GM23248 (cell line): ENCODE measurements at places on chromosomes 3 and 15. TPM values are rescaled to one million over a fixed set of nuclear protein-coding genes. Genes with fewer than 3 reads are reported as not detected.
A peak's percentile ranks its signal among the peaks of the same experiment; 100 is the strongest.

Gene GOLGA8S
- total RNA-seq: 0.11 and 0.13 TPM in 2 replicates

Gene PLA1A
- not detected in 2 replicates for total RNA-seq

Gene CD276
- total RNA-seq: 94.6 and 102 TPM in 2 replicates

Gene SLC6A11
- not detected in 2 replicates for total RNA-seq

Gene GOLGA8N
- 0.63 and 0.65 TPM in 2 replicates for total RNA-seq

DNA sequence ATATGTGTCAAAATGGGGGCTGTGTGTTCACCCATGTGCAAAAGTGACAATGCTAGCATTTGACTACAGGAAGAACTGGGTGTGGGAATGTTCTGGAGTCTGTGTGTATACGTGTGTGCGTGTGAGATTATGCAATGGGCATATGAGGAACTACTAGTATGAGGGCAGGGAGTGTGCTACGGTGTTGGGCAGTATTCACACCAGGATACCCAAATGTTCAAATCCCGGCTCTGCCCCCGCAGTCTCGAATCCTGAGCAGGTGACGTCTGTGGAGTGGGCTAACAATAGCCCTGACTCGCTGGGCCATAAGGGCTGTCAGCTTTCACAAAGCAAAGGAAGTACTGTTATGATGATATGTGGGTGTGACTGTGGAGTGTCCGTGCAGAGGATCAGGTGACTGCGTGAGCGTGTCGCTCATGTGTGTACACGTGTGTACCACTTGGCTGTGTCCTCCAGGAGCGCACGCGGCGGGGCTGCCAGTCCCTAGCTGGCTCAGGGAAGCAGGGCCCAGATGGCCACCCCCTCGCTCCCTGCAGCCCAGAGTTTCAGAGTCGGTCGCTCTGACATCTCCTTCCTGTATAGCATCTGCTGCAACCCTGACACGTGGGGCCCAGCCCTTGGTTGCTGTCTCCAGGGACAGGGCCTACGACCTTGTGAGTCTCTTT lies 27.2 kb downstream of the IQSEC1 start:
- H3K4me1 ChIP-seq: no peaks in the 10 kb centered on the region
- no peak for DNase-seq
- peaks cover 3% of the 10 kb centered on the region; the same call in 1 of the 2 replicates for H3K27me3 ChIP-seq
- no peaks in the 10 kb centered on the region for H3K36me3 ChIP-seq
- no peak overlapping the region for H3K27ac ChIP-seq
- no peak overlapping the region for H3K4me3 ChIP-seq

DNA sequence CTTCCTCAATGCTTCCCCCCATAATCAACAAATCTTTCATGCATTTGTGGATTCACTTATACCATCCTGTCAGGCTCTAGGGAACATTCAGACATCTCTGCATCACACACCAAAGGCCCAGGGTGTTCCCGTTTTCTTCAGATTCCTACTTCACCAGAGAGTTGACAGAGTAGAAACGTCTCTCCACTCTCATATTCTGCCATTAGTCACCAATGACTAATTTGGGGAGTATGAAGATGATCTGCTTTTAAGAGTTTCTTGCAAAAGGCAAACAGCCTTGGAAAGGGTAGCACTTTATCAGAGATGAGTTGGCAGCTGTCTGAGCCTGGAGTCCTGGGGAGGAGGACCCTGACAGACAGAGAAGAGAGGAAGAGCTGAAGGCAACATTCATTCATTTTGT lies 55.8 kb upstream of the DGKG start:
- no peak overlapping the region for H3K4me3 ChIP-seq
- H3K36me3 ChIP-seq: no peaks in the 10 kb centered on the region
- peak; percentile 91 for DNase-seq
- H3K4me1 ChIP-seq: peaks cover 34% of the 10 kb centered on the region
- peak overlapping the region; percentile 38 for H3K27ac ChIP-seq

DNA sequence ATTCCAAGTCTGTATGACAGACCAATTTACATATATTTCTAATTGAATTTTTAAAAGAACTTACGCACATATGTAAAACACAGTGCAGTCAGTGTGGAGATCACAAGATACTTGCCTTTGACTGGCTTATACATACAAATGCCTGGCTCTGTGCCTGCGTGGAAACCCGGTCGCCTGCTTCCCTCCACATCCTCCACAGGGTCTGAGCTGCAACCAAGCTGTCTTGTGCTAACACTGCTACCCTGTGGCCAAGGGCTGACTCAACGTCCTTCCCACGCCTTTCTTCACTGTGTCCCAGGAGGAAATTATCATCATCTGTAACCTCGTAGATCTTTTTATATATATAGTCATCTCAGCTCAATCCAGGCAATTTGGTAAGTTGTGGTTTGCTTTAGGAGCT lies 117.0 kb downstream of the WNT7A start:
- no peaks in the 10 kb centered on the region for H3K27me3 ChIP-seq
- no peak overlapping the region for H3K4me3 ChIP-seq
- no peaks in the 10 kb centered on the region for H3K4me1 ChIP-seq
- DNase-seq: no peak

GRCh38 chr15:49154799-49155109 lies 645 bp downstream of the COPS2 start:
- H3K27ac ChIP-seq: peak overlapping the region; percentile 91
- H3K4me1 ChIP-seq: peaks cover 39% of the 10 kb centered on the region
- H3K27me3 ChIP-seq: no peaks in the 10 kb centered on the region
- DNase-seq: no peak

DNA sequence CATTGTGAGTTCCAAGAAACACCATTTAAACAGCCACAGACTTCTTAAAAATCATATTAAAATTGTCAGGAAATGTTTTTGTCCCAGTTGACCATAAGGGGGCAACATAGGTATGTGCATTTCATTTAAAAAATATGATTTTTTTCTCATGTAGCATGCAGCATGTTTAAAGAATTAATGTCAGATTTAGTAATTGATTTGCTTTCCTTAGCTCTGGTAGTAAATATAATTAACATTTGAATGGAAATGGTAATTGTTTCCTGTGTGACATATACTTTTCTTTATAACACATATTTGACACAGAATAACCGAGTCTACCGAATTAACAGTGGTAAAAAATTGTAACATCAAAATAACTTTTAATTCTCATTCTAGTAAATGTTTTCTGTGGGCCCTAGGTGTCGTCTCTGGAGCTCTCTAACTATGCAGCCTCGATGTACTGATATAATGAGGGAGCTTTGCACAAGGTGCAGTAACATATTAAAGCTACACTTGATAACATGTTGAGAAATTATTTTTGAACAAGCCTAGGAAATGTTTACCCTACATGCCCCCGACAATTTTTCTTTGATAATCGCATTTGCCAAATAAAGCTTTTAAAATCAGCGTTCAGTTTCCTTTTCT lies 34.9 kb downstream of the NXPE3 start:
- DNase-seq: peak; percentile 60
- H3K4me1 ChIP-seq: peaks cover 17% of the 10 kb centered on the region
- H3K36me3 ChIP-seq: no peaks in the 10 kb centered on the region

GRCh38 chr15:73936588-73937290 lies 10.5 kb downstream of the LOXL1 start:
- no peak overlapping the region for H3K4me3 ChIP-seq
- no peak overlapping the region for H3K27ac ChIP-seq
- peaks cover 67% of the 10 kb centered on the region for H3K4me1 ChIP-seq
- no peaks in the 10 kb centered on the region for H3K27me3 ChIP-seq
- DNase-seq: no peak
- peaks cover 17% of the 10 kb centered on the region; the same call in 1 of the 2 replicates for H3K36me3 ChIP-seq

- H3K27me3 ChIP-seq: peaks cover 11% of the 10 kb centered on the region
- H3K36me3 ChIP-seq: no peaks in the 10 kb centered on the region
- no peak overlapping the region for H3K4me3 ChIP-seq
- no peak overlapping the region for H3K27ac ChIP-seq
Measured at GRCh38 chr3:122623031-122623829, 45.8 kb downstream of the PARP15 start.

DNA sequence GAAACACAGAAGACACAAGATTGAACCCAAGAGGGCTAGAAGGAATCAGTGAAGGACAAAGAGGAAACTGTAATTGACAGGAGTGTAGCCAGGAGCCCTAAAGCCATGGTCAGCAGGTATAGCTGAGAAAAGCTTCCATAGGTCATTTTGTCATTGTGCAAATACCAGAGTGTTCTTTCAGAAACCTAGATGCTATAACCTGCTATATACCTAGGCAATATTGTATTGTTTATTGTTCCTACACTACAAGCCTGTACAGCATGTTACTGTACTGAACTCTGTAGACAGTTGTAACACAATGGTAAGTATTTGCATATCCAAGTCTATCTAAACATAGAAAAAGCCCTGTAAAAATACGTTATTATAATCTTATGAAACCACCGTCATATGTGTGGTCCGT lies 119.3 kb upstream of the LRRFIP2 start:
- H3K36me3 ChIP-seq: peaks cover 47% of the 10 kb centered on the region
- no peaks in the 10 kb centered on the region for H3K27me3 ChIP-seq
- no peak for DNase-seq
- peaks cover 26% of the 10 kb centered on the region for H3K4me1 ChIP-seq
- H3K4me3 ChIP-seq: no peak overlapping the region

- H3K4me1 ChIP-seq: no peaks in the 10 kb centered on the region
- H3K27ac ChIP-seq: no peak overlapping the region
Measured at GRCh38 chr15:42775416-42775815, 38.5 kb upstream of the CDAN1 start.

DNA sequence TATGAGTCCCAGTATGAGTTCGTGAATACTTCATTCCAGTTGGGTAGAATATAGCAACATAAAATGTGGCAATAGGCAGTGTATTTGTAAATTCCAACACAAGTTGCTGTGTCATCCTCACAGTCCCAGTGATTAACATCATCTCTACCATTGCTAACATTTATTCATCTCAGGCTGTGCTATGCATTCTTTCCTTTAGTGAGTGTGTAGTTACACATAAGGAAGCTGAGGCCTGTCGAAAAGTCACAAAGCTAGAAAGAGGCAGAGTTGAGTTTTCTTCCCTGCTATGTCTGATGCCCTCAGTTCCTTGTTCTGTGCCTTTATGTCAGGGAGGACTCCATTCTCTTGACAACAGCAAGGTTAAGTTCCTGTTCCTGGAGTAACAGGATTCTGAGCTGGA lies 96.4 kb downstream of the FNDC3B start:
- peak overlapping the region; percentile 91 for H3K27ac ChIP-seq
- peak; percentile 93 for DNase-seq
- H3K4me1 ChIP-seq: peaks cover 74% of the 10 kb centered on the region
- H3K4me3 ChIP-seq: no peak overlapping the region
- H3K36me3 ChIP-seq: peaks cover 7% of the 10 kb centered on the region; the same call in 1 of the 2 replicates
- H3K27me3 ChIP-seq: no peaks in the 10 kb centered on the region

DNA sequence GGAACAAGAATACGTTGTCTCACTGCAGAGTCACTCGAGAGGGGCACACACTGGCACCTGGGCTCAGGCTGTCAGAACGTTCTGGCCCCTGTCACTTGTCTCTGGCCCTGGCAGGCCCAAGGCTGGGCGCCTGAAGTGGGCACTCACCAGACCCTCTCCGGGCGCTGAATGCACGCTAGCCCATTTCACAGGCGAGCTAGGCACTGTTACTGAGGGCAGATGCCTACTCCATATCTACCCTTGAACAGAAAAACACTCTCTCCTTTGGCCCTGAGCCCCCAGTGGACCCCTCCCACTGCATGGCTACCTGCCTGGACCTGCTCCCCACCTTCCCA lies 42.3 kb upstream of the IQSEC1 start:
- H3K27me3 ChIP-seq: peaks cover 29% of the 10 kb centered on the region
- no peak for DNase-seq
- no peaks in the 10 kb centered on the region for H3K4me1 ChIP-seq
- no peak overlapping the region for H3K4me3 ChIP-seq

GRCh38 chr3:105523501-105523900 lies 156.8 kb downstream of the ALCAM start:
- H3K27ac ChIP-seq: no peak overlapping the region
- H3K4me3 ChIP-seq: no peak overlapping the region
- DNase-seq: peak; percentile 61
- peaks cover 10% of the 10 kb centered on the region; the same call in 1 of the 2 replicates for H3K36me3 ChIP-seq
- H3K27me3 ChIP-seq: no peaks in the 10 kb centered on the region

DNA sequence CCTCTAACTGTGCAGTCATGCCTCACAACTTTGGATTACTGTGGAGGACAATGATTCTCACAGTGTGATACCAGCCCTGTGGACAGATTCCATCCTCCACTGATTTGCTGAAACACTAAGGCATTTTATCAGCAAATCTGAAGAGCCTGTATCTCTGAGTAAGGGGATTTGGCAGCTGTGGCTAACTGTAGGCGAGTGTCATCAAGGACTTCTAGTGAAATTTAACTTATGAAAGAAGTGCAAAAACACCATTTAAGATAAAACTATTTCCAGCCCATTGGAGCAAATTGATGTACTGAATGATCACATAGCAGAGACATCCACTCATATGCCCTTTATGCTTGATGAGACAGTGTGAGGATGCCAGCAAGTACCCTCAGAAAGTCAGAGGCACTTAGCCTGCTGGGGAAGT lies 13.9 kb upstream of the TMPRSS7 start:
- no peaks in the 10 kb centered on the region for H3K36me3 ChIP-seq
- no peak overlapping the region for H3K27ac ChIP-seq
- no peaks in the 10 kb centered on the region for H3K4me1 ChIP-seq
- H3K27me3 ChIP-seq: no peaks in the 10 kb centered on the region

- no peak overlapping the region for H3K27ac ChIP-seq
- peaks cover 12% of the 10 kb centered on the region for H3K27me3 ChIP-seq
- no peaks in the 10 kb centered on the region for H3K36me3 ChIP-seq
- H3K4me1 ChIP-seq: no peaks in the 10 kb centered on the region
- no peak overlapping the region for H3K4me3 ChIP-seq
Measured at GRCh38 chr3:10974746-10975375, 17.7 kb upstream of the SLC6A1 start.

DNA sequence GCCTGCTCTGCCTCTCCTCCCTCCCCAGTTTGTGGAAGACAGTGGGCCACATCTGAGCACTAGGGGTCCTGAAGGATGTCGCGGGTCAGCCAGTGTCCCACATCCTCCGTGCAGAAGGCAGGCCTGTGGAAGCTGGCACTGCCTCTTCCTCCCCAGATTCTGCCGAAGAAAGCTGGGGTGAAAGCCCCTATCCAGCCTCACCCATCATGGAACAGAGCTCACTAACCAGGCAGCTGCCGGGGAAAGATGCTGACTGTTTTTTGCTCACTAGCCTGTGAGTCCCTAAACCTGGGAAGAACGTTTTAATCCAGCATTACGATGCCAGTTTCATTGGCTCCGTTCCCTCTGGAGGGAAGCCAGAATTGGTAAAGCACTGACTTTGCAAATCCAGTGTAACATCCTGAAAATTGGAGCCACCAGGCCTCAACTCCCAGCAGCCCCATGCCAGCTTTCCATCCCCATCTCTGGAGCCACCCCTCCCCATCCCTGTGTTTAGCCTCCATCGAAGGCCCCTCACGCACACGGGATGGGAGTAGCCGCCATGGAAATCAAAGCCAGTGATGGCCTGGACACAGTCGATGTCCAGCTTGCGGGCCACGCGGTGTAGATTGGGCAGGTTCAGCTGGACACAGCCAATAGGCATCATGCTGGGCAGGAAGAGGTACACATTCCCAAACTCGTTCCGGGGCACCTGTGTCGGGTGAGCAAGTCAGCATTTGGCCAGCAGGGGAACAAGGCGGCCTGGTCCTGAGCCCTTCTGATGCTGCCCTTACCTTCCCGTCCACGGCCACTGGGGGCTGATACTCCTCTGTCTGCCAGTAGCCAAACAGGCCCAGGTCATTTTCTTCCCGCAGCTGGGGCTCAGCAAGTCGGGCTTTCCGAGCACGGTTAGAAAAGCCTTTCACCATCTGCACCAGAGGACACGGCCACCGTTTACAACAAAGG lies 23.5 kb downstream of the TMEM43 start:
- H3K36me3 ChIP-seq: peaks cover 21% of the 10 kb centered on the region; the same call in 1 of the 2 replicates
- no peak overlapping the region for H3K4me3 ChIP-seq

- H3K4me1 ChIP-seq: no peaks in the 10 kb centered on the region
- DNase-seq: no peak
- no peaks in the 10 kb centered on the region for H3K27me3 ChIP-seq
- H3K4me3 ChIP-seq: no peak overlapping the region
- 0 out of 2 replicates have a peak, but pooled peaks cover 5% of the 10 kb centered on the region for H3K36me3 ChIP-seq
- H3K27ac ChIP-seq: no peak overlapping the region
Measured at GRCh38 chr3:51550080-51550819, 11.7 kb downstream of the RAD54L2 start.

GRCh38 chr3:5006755-5007202 lies 27.5 kb downstream of the BHLHE40 start:
- no peak overlapping the region for H3K4me3 ChIP-seq
- H3K4me1 ChIP-seq: peaks cover 12% of the 10 kb centered on the region; the same call in 1 of the 2 replicates
- no peaks in the 10 kb centered on the region for H3K36me3 ChIP-seq
